GOT3 (cell line): ENCODE measurements at places on chromosomes 2 and 18.

DNA sequence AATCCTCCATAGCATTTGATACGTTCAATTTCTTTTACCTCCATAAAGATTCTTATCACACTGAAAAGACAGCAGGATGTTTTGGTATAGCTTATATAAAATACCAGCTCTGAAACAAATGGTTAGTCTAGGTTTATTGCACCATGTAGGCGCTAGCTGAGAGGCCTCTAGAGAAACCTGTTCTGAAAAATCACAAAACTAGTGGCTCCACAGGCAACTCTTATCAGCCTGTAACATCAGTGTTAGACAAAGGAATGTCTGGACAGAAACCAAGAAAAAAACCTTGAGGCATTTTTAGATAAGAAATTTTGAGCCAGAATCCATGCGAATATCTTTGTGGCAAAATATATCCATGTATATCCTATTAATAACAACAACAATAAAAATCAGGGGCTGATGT is 440.4 kb upstream of the MAP2 start:
- no peak for DNase-seq

- no peak for DNase-seq
These were observed 296.6 kb upstream of the NETO1 start for GRCh38 chr18:73164430-73164829.

DNA sequence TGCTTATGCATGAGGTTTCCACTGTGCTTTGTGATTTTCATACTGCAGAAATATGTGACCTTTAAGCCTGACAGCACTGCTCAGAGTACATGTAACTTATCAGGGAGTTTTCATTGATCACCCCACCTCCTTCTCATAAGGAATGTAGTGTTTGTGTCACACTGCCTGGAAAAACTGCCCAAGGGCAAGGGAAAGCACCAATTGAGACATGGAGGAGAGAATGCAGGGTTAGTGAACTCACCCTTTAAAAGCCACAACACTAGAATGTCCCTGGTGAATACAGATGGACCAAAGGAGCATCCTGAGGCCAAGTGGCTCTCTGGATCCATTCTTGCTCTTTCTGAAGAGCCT is 147.2 kb upstream of the SPATS2L start:
- no peak for DNase-seq

GRCh38 chr2:218960309-218961165 is 1.1 kb downstream of the CDK5R2 start:
- no peak for DNase-seq

DNA sequence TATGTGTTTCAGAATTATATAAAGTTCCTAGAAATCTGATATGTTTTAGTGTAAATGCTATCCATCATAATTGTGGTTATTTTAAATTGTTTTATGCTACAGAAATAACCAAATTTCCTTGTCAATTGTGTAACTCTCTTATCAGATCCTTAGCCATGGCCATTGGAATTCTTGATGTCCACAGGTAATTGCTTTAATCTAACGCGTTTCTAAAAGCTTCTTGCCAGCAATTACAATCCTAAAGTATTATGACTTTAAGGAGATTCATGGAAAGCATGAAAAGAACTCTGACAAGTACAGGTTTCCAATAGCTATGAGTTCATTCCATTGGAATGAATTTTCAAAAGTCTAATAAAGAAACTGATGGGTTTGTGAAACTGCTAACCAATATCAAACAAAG is 472.1 kb downstream of the ERBB4 start:
- DNase-seq = no peak

GRCh38 chr2:64300066-64300465 is 153.9 kb upstream of the LGALSL start:
- DNase-seq = no peak

DNA sequence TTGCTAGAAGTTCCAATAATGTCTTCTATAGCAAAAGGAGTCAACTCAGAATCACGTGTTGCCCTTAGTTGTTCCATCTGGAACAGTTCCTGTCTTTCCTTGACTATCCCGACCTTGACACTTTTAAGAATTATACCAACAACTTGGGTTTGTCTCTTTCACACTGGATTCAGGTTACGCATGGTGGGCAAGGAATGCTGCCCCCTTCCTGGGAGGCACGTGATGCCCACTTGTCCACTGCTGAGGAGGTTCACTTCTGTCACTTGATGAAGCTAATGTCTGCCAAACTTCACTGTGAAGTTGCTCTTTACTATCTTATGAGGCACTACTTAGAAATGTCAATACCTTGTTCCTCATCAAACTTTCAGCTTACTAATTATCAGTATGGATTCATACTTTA is 5.3 kb downstream of the COX5B start:
- DNase-seq = no peak

GRCh38 chr2:69316550-69316949 is 70.5 kb downstream of the GFPT1 start:
- DNase-seq = no peak

DNA sequence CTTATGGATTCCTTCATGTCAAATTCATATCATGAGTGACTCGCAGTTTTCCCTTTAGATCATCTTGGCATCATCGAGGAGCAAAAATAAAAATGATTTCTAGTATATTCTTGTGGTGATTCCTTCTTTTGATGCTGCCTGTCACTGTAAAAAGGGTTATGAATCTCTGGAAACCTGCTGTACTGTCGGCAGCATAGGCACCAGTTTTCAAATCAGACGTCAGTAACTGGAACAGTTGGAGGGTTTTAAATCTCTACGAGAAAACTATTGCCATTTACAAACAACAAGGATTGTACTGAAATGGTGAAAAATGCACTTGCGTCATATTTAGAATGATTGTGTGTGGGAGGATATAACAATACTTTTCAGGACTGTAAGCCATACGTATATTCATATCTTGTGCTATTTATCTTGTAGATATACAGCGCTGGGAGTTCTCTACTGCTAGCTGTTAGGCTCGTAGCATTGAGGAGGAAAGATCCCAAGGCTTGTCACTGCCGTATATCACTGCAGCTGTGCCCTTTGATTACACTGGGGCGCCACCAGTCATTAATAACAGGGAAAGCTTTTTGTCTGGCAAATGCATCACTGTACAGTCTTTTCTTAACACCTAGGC is 320.7 kb downstream of the MTX2 start:
- no peak for DNase-seq

DNA sequence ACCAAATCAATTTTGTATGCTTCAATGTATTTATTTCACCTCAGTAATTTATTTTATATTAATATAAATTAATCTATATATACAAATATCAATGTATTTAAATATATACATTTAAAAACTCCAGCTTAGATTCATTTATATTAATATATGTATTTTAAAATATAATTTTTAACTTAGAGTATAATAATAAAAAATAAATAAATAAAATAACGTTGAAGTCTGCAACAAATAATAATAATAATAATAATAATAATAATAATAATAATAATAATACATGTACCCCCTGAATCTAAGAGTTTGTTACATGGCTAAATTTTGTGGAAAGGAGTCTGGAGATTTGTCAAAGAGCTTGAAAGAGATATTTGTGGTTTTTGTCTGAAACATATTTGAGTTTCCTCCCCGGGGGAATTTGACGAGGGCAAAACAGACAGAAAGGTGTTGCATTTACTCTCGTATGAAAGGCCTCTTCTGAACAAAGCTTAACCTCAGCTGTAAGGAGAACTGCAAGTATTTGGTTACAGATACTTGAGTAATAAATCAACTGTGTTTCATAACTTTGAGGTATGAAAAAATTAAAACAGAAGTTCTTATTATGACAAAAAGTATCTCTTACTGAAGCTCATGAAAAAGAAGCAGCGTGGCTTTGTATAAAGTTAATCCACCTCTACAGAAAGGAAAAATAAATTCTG is 93.4 kb downstream of the CDH19 start:
- no peak for DNase-seq

DNA sequence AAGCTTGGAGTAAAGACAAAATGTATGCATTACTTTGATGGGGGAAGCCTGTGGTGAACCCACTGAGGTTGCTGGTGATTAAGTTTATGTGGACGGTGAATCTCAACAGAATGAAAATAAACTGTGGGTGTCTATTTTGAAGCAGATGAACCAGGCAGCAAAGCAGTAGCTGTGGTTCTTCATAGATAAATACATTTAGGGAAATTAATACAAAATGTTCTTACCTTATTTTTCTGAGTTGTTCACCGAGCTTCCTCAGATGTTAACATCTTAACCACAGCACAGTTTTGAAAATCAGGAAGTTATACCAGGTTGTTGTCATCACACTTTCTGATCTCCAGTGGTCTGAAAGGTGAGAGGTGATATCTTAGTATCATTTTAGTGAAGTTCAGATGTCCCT is 53.9 kb downstream of the NCK2 start:
- DNase-seq = no peak

DNA sequence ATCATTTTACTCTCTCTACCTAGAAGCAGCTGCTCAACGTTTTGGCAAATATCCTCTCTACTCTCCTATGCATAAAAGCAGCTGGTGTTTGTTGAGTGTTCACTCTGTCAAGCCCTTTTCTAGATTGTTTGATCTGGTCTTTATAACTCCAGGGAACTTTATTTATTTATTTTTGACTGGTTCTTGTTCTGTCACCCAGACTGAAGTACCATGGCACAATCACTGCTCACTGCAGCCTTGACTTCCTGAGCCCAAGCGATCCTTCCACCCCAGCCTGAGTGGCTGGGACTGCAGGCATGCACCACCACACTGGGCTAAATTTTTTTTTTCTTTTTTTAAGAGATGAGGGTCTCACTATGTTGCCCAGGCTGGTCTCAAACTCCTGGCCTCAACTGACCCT is 12.7 kb downstream of the CATIP start:
- no peak for DNase-seq

- no peak for DNase-seq
These were observed 180.9 kb downstream of the ZEB2 start for GRCh38 chr2:144339048-144339447.

DNA sequence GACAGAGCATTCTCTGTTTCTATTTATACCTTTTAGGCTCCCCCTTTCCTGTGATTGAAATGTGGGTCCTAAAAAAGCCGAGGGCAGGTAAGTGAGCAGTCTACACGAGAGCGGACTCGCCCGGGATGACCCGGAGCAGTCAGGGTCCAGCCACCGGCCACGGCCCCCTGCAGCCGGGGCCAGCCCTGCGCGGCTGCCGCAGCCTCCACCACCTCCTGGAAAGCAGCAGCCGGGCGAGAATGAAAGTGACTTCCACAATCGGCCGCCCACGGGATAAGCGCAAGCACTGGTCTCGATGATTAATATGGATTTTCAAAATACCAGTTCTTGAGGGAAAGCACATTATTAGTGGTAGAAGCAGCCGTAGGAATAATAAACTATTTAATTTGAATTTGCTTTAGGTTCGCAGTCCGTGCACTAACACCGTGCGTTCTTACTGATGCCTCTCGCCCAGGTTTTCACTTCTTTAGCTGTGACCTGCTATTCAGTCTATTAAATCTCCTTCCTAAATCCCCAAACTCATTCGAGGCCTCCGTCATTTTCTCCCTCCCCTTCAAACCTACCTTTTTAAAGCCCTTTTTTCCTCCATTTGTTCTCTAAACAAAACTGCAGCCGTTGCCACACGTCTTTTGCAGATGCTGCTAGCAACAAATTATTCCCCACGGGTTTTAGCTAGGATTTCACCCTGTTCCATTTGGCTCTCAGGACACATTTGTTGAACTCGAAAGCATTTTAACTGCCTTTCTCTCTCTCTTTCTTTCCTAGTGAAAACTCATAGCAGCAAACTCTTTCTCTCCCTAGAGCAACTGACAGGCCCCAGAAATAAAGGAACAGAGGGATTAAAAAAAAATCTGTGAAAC is 1015.1 kb upstream of the PIK3C3 start:
- DNase-seq = no peak

DNA sequence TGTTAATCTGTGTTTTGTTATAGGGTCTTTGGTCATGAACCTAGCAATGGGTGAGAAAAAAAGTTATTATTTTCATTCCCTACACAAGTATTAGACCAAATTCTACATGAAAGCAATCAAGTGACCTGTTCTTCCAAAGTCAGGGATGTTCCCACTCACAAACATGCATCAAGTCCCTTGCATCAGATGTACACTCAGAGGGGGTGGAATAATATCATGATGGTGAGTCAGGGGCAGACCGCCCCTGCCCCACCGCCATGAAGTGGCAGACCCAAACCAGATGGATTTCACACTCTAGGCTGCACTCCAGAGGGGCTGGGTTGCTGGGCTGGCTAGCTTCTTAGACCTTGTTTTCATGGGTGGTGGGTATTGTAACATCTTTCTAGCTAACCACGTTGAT is 91.4 kb downstream of the ACAA2 start:
- DNase-seq = no peak

- no peak for DNase-seq
These were observed 19.4 kb downstream of the OTOF start for GRCh38 chr2:26458365-26459042.

DNA sequence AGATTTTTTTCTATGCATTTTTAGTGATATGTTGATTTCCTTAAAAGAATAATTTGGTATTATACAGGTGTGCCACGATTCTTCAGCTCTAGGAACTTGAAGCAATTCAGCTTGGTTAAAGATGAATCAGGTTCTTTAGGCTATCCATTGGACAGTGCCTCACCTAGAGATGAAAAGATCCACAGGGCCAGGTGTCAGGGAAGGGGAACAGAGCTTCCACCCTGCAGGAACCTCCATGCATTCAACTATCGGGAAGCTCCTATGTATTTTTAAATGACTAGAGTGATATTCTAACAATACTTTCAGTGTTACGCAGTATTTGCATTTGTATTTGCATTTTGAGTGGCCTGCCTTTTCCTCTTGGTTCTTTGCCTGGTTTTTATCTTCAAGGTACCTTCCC is 40.2 kb downstream of the PKP4 start:
- no peak for DNase-seq

DNA sequence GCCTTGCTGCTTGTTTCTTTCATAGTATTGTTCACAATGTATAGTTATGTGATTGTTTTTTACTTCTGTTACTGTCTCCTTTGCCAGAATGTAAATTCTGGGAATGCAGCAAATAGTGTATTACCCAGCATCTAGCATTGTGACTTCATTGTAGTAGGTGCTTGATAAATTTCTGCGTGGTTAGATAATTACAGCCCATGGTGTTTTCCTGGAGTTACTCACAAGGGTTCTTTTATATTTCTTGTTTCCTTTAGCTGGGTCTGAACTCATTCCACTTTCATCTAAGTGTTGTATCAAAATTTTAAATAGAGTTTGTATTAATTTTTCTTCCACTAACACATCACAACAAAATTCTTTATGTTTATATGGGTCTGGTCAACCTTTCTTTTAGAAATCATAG is 132.6 kb downstream of the MAP4K4 start:
- no peak for DNase-seq

DNA sequence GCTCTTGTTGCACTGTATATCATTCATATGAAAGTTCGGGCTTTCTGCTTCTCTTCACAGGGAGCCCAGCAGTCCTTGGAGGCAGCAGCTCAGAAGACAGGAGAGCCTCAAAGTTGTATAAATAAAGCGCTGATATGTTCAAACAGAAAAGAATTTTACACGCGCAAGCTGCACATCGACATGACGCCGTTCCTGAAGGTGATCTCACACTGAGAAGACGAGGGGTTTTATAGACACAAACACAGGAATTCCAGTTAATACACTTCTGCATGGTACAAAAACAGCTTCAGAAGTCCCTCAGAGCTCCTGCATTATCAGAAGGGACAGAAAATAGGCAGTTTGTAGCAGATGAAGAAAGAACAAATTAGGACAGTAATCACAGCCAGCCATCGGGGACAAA is 81.6 kb downstream of the KIAA2012 start:
- no peak for DNase-seq
